Endothelial cell of umbilical vein (primary cell): ENCODE measurements at places on chromosomes 2 and 18. TPM values are rescaled to one million over a fixed set of nuclear protein-coding genes. Genes with fewer than 3 reads are reported as not detected.

DNA sequence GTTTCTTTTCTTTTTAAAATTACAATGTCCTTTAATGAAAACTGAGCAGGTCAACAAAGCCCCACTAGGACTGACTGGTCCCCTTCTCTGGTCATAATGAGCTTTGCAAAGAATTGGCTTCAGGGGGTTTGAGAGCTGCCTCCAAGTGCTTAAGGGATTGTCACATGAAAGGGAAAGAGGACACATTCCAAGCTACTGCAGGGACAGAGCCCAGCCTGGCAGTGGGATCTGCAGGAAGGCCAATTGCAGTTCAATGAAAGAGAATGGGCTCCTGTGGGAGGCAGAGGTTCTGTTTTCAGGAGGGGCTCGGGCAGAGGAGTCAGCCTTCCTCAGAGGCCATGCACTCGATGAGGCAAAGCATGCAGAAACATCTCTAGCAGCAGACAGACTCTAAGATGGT is 84.1 kb upstream of the ACKR3 start:
- no peak overlapping the region for H3K4me3 ChIP-seq
- H3K4me1 ChIP-seq: no peaks in the 10 kb centered on the region
- no peaks in the 10 kb centered on the region for H3K27me3 ChIP-seq
- no peak overlapping the region for H3K27ac ChIP-seq
- no peaks in the 10 kb centered on the region for H3K36me3 ChIP-seq
- DNase-seq: no peak

DNA sequence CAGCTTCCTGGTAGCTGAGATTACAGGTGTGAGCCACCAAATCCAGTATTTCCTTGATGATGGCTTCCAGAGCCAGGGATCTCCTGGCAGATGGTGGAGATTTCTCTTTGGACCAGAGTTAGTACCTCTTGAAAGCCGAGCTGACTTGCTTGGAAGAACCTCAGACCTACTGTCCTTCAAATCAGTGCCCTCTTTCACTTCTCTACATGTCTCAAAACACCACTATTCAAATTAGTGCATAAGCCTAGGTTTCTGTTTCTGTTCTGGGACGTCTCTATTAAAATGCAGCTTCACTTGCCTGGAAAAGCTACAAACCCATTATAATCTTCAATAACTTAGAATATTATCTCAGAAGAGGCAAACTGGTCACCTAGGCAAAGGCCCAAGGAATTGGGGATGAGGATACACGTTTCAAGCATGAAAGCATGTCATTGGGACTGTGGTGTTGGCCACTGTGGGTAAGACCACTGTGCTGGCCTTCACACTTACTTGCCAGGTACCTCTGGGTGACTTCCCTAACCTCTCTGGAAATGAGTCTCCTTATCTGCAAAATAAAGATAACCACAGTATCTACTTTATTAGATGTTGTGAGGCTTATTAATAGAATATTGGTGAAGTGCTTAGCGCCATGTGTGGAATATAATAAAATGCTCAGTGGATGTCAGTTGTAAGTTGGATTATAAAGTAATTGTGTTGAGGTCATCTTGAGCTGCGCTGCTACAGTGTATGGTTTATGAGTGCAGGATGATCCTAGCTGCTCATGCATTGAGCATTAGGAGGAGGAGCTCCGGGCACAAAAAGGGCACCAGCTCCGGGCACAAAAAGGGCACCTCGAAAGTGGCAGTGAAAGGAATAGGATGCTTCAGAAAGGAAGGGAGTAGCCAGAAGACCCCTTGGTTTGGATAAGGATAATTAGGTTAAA is 84.5 kb downstream of the DOCK10 start:
- H3K27ac ChIP-seq: no peak overlapping the region
- H3K4me3 ChIP-seq: no peak overlapping the region
- no peaks in the 10 kb centered on the region for H3K4me1 ChIP-seq
- no peaks in the 10 kb centered on the region for H3K27me3 ChIP-seq
- no peak for DNase-seq

GRCh38 chr2:85997017-85997970 is 108.4 kb downstream of the POLR1A start:
- no peak overlapping the region for H3K4me3 ChIP-seq
- H3K27me3 ChIP-seq: no peaks in the 10 kb centered on the region
- H3K27ac ChIP-seq: no peak overlapping the region
- H3K4me1 ChIP-seq: peaks cover 14% of the 10 kb centered on the region

DNA sequence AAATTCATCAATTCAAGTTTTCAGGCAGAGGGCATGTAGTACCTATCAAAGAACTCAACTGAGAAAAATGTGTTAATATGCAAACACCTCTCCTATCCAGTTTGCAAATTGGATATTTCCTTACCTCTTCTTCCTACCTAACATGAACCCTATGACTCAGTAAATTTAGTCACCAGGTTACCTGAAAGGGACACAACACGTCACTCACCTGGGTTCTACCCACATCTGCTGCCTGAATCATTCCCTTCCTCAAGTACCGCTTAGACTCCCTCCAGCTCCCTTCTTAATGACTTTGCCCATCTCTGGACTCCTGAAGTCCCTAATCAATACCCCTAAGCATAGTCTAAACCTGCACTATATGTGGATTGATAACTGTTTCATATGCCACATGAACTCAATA is 10.4 kb downstream of the ANKRD44 start:
- H3K36me3 ChIP-seq: no peaks in the 10 kb centered on the region
- no peak for DNase-seq
- H3K27ac ChIP-seq: no peak overlapping the region
- H3K4me3 ChIP-seq: no peak overlapping the region
- no peaks in the 10 kb centered on the region for H3K4me1 ChIP-seq

DNA sequence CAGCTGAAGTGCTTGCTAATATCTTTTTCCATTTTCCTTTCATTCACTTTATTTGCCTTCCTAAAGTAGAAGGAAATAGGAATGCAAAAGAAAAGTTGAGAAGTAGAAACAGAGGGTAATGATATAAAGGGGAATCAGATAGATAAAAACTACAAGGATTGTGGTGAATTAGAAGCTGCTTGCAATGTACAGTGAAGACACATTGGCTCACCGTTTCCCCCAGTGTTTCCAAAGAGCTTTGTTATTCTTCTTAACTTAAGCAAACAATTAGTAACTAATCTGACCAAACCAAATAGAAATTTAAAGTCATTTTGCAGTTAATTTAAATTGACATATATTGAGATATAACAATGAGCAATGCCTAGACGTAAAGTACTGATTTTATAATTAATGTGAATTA is 63.4 kb downstream of the RELCH start:
- peaks cover 3% of the 10 kb centered on the region for H3K36me3 ChIP-seq
- DNase-seq: no peak
- H3K27me3 ChIP-seq: no peaks in the 10 kb centered on the region
- H3K4me1 ChIP-seq: no peaks in the 10 kb centered on the region

DNA sequence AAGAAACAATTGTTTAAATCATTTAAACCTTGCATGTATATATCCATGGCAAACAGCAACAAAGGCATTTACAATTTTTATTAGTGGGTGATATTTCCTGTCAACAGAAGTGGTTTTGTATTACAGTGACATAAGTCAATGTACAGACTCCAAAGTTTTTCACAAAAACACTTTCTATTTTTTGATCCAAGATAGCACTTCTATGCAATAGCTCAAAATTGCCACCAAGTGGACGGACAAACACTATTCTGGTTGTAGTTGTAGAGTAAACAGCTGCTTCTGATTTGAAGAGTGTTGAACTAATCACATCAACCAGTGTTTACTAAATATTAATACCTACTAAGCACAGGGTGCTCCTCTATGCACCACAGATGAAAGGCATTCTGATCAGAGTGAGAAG is 421.4 kb downstream of the NCKAP5 start:
- H3K4me1 ChIP-seq: no peaks in the 10 kb centered on the region
- no peak for DNase-seq
- H3K27ac ChIP-seq: no peak overlapping the region
- no peaks in the 10 kb centered on the region for H3K27me3 ChIP-seq
- H3K36me3 ChIP-seq: no peaks in the 10 kb centered on the region

GRCh38 chr2:71313016-71313766 is 18.4 kb upstream of the ZNF638 start:
- H3K4me1 ChIP-seq: no peaks in the 10 kb centered on the region
- H3K4me3 ChIP-seq: no peak overlapping the region
- H3K27me3 ChIP-seq: no peaks in the 10 kb centered on the region
- H3K36me3 ChIP-seq: no peaks in the 10 kb centered on the region

- no peaks in the 10 kb centered on the region for H3K4me1 ChIP-seq
- no peak overlapping the region for H3K27ac ChIP-seq
- H3K4me3 ChIP-seq: no peak overlapping the region
- DNase-seq: no peak
Measured at GRCh38 chr18:12449051-12449785, 41.5 kb downstream of the PRELID3A start.

- H3K27ac ChIP-seq: no peak overlapping the region
- no peaks in the 10 kb centered on the region for H3K36me3 ChIP-seq
- H3K4me3 ChIP-seq: no peak overlapping the region
- no peaks in the 10 kb centered on the region for H3K4me1 ChIP-seq
- H3K27me3 ChIP-seq: no peaks in the 10 kb centered on the region
Measured at GRCh38 chr18:45201489-45201888, 413.8 kb upstream of the SLC14A2 start.

FEV gene
- not detected in 2 replicates for total RNA-seq

SLC9A4 gene
- 0.07 TPM in 1 of 2 replicates, not detected in the other for total RNA-seq

EEF1B2 gene
- 558 and 576 TPM in 2 replicates for total RNA-seq

NYAP2 gene
- not detected in 2 replicates for total RNA-seq

KLHL41 gene
- 0.21 and 0.73 TPM in 2 replicates for total RNA-seq
